ENCODE measurements at places on chromosomes 1 and 21.

DNA sequence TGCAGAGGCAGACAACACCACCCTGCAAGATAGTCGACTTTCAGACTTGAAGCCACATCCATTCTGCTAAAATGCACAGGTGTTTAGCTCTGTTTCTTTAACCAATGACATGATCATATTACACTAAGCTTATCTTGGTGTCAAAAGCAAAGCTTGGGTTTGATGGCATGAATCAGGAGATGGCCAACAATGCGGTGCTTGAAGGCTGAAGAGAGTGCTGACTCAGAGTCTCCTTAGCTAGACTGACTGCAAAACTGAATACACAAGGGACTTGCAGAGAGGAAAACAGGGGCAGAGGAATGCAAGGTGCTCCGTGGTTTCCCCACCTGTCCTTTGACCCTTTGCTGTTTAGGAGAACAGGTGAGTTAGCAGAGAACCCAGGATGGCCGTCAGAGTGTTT, 262.6 kb downstream of the SIPA1L2 start:
- no peak for DNase-seq

GRCh38 chr1:15352128-15352957, 57.3 kb upstream of the EFHD2 start:
- DNase-seq: peak; percentile 71

GRCh38 chr1:109240158-109241152, 8.9 kb upstream of the CELSR2 start:
- DNase-seq: peak; percentile 41

- no peak for DNase-seq
Measured at GRCh38 chr1:198176179-198176578, 19.4 kb downstream of the NEK7 start.

GRCh38 chr1:164423136-164423535, 135.8 kb upstream of the PBX1 start:
- no peak for DNase-seq

DNA sequence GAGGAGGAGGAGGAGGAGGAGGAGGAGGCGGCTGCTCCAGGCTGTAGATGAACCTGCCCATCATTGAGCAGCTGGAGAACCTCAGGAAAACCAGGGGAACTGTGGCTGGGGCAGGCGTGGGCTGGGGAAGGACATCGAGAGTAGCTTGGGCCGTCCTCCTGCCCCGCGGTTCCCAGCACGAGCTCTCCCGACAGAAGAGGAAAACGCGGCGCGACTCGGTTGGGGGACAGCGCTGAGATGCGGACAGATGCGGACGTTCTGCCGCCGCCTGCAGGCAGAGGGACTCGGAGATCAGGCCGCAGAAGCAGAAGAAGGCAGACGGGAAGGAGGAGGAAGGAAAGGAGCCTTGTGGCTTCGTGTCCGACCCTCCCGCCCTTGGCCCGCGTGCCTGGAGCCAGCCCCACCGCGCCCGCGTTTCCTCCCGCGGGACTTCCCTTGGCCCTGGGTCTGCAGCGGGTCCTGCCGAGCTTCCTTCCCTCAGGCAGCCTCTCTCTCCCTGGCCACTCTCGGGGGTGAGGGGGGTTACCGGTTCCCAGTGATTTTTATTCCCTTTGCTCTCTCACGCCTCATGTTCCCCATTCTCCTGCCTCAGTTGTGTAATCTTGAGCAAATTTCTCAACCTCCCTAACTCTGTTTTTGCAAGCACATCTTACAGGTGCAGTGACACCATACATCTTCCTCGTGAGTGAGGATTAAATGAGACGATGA, 1.7 kb upstream of the TNFRSF9 start:
- DNase-seq: peak; percentile 44

- no peak for DNase-seq
Measured at GRCh38 chr1:226939438-226940028, 561 bp upstream of the COQ8A start.

DNA sequence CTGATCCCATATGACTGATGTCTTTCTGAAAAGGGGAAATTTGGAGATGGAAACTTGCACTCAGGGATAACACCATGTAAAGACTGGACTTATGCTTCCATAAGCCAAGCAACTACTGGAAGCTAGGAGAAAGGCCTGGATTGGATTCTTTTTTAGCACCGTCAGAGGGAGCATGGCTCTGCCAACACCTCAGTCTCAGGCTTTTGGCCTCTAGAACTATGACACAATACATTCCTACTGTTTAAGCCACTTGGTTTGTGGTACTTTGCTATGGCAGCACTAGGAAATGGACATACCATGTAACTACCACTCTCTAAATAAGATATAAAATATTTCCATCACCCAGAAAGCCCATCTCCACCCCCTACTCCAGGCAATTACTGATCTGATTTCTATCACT, 139.7 kb downstream of the CYYR1 start:
- peak; percentile 35 for DNase-seq

- DNase-seq: no peak
Measured at GRCh38 chr1:159341736-159342135, 39.6 kb downstream of the FCER1A start.

DNA sequence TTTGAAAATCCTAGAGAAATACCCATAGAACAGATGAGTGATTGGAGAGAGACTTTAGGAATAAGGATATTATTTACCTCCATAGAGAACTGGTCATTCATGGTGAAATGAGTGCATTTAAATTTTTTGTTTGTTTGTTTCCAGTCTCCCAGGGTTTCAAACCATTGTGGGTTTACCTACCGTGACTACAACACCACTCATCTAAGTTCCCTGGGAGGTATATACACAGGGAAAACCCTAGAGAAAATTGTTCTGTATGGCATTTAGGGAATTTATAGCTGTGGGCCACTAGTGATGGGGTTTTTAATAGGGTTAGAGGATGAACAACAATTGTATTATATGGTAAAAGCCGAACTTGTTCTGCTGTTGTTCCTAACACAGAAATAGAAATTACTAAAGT, 109.2 kb downstream of the USP25 start:
- no peak for DNase-seq

DNA sequence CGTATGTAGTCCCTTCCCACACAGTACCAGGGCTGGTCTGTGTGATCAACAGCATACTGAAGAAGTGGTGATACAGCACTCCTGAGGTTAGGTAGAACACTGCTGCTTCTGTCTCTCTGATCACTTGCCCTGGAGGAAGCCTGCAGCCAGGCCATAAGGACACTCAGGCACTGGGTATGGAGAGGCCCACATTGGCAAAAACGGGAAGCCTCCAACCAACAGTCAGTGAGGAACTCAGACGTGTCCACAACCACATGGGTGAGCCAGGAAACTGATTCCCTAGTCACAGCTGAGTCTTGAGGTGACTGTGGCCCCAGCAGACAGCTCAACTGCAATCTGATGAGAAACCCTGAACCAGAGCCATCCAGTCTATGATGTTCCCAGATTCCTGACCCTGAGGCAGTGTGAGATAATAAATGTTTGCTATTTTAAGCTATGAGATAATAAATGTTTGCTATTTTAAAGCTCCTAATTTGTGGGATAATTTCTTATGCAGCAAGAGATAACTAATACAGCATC, 62.5 kb downstream of the COQ8A start:
- DNase-seq: no peak

DNA sequence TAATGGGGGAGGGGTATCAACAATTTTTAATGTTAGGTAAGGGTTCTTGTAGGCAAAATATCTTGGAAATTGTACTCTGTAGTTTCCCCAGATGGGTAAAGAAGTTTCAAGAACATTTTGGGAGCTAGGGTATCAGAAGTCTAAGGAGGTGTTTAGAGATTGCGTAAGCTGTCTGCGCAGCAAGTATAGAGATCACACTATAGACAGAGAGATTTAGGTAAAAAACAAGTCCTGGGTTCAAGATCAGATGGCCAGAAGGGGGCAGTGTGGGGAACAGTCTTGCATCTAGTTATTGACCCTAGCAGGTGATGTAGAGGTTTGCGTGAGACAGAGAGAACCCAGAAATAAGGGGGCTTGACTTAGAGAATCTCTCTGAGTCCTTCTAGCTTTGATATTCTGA, 80.8 kb downstream of the S1PR1 start:
- no peak for DNase-seq

DNA sequence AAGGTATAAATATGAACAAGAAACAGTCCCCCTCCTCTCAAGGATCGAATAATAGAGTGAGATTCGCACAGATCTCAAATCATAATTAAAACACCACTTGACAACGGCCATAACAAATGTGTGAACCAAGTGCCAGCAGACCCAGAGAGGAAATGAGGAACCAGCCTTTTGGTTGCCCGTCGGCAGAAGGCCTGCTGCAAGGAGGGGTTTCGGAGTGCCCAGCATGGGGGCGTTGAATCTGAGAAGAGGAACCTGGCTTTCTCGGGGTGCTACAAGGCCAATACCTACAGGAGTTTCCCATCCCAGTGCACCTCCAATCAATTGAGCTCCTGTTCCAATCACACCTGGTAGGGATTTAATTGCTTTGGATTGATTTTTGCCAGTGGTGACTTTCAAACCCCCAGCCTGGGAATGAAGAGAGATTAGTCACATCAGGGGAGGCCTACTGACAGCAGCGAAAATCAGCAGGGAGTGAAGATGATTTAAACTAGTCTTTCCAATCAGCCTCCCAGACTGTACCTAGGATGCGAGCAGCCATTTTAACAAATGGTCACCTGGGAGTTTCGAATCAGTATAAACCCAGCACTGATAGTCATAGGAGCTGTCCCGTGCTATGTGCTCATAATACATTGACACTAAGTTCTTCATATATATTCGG, 263.8 kb downstream of the KAZN start:
- no peak for DNase-seq

GRCh38 chr1:64691626-64692025, 53.2 kb upstream of the RAVER2 start:
- DNase-seq: no peak

GRCh38 chr1:165575468-165576099, 31.8 kb downstream of the LRRC52 start:
- no peak for DNase-seq

DNA sequence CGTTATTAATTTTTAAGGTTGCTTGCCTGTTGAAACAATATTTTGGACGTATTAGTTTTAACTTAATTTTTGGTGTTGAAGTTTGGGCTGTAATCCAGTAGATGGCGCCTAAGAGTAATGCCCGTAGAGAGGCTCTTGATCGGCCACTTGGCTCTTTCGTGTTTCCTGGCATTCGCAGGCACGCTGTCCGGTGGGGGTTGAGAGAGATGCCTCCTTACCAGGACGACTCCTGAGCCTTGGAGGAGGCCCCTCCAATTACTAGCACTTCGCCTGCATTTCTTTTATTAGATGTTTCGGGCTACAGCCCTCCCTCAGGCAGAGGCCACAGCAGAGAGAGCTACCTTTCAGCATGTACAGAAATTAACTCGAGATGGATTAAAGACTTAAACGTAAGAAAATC, 12.0 kb downstream of the OR2M4 start:
- peak; percentile 14 for DNase-seq

DNA sequence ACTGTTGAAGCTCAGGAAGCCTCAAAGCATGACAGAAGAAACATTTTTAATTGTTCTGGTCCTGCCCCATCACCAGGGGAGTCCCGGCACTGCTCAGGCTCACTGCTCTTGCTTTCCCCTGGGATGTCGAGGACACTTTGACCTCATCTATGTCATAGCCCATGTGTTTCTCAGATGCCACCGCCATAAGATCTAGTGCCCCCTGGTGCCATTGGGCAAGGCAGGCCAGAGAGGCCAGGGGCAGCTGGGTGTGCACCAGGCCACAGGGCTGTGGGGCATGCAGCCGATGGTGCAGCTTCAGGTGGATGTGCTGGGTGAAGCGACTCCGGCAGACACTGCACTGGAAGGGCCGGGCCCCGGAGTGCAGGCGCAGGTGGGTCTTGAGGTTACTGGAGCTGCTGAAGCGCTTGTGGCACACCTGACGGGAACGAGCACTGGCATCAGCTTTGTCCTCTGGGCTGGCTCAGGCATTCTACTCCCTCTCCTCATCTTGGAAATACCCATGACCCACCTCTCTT, 7.7 kb upstream of the CRYBG2 start:
- no peak for DNase-seq

- peak; percentile 84 for DNase-seq
Measured at GRCh38 chr1:224623743-224624333, 7.7 kb downstream of the CNIH3 start.
